ENCODE measurements at places on chromosomes 5 and 9.

DNA sequence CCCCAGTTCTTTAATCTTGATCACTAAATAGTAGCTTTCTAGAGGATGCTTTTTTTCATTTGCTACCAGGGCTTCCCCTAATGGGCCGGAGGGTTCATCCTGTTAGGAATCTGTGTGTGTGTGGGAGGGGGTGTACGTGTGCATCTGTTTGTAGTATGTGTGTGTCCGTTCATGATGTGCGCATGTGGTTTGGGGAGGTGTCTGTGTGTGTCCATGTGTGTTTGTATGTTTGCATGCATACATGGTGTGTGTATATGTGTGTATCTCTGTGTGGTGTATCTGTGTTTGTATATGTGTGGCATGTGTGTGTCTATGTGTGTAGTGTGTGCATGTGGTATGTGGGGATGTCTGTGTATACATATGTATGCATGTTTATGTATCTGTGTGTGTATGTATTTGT, 106.2 kb downstream of the SYK start:
- no peak for DNase-seq

DNA sequence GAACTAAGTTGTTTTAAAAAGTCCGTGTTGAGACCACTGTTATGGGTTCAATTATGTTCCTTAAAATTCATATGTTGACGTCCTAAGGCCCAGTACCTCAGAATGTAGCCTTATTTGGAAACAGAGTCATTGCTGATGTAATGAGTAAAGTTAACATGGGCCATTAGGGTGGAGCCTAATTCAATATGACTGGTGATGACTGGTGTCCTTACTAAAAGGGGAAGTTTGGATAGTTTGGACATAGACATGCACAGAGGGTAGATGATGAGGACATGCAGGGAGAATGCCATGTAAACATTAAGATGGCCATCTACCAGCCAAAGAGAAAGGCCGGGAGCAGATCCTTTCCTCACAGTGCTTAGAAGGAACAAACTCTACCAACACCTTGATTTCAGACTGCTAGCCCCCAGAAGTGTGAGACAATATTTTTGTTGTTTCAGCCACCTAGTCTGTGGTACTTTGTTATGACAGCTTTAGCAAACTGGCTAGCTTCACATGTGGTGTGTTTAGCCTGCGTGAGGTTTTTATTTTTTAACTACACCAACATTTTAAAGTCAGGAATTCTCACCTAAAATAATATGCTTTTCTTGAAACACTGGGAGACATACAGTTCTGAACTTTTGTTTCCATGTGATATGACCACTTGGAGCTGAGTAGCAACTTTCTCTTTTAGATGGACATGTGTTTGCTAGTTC, 135.3 kb downstream of the YIPF5 start:
- DNase-seq: no peak

GRCh38 chr5:169711551-169712225, 74.6 kb downstream of the DOCK2 start:
- no peak for DNase-seq

- DNase-seq: no peak
Observed at GRCh38 chr5:62331921-62332320, 25.9 kb downstream of the KIF2A start.

GRCh38 chr9:37944671-37945481, 40.9 kb upstream of the SLC25A51 start:
- DNase-seq: no peak

DNA sequence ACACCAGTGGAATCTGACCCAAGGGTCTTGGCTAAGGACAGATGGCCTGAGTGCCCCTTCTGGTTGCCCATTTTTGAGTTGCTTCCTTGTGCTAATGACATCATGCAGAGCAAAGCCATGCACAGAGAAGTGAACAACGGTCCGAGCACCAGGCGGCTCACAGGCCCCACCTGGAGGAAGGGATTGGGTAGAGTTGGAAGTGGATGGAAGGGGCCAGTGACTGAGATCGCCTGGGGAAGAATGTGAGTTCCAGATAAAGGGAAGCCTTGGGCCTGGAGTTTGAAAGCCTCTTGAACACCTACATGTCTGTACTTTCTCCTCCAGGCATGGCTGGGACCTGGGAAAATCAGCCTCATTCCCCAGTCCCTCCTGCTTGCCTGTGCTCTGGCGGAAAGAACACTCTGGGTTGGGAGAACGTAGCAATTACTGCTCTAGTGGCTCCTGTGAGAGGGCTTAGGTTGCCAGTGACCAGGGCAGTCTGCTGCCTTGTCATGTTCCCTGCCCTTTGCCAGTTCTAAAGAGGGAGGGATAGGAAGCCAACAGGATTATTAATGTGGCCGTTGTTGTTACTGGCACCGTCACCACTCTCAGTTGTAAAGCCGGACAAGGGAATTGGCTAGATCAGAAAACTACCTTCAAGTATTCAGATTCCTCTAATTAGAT, 62.5 kb upstream of the PTPN3 start:
- no peak for DNase-seq

DNA sequence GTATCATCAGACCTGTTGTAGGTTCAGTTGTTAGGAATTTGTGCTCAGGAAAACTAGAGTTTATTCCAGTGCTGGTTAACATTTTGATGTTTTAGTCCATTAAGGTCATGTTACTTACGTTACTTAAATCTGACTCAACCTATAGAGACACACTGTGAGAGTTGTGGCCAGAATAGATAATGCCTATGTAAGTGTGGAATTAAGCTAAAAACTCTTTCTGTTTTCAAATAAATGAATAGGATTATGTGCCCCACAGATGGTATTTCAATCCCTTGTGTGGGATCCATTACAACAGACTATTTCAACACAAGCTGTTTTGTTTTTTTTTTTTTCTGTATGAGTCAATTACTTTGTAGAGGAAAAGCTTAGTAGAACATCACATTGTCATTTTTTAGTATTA, 68.1 kb downstream of the MEGF10 start:
- no peak for DNase-seq

DNA sequence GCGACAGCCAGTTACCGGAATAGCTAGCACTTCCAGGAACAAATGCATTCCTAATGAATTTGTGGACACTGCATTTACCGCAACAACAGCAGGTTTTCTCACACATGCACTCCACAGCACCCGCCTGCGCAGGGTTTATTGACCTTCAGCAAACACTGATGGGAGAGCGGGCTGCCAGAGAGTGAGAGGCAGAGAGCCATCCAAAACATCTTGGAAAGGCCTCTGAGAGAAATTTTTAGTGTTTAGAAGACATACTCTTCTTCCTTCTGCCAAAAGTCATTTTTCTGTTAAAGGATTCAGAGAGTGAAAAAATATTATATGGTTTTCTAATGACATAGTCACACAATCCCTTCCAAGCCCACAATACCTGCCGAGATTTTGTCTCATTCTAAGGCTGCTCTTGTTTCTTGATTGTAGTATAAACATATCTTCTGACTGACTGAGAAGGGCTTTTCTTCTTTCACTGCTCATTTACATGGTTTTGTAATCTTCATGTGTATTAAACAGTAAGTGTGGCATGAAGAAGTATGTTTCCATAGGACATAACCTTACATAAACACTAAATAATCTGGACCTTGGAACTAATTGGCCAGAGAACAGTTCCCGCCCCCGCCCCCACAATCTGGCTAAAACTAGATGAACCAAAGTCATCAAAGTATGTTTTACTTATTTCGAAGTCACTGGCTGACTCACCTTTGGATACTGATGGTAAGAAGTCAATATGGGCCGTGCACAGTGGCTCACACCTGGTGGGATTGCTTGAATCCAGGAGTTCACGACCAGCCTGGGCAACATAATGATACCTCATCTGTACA, 432.5 kb upstream of the MEF2C start:
- DNase-seq: no peak

DNA sequence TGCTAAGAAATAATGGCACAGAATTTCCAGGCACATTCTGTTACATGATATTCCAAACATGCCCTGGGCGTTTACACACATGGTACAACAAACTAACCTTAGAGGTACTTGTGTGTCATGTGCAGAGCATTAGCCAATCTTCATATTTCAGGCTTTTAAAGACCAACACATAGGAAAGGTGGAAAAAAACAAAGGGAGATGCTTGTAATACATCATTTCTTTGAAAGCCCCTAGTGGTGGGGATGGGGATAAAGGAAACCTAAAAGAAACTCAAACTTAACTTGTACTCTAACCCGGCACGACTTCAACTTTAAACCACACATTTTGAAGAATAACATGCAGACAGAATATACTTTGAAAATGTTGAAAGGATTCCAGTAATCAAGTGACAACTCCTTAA, 133.6 kb downstream of the PTPRD start:
- DNase-seq: no peak

- no peak for DNase-seq
Observed at GRCh38 chr9:133371261-133371711, 4.6 kb downstream of the SURF4 start.

- DNase-seq: no peak
Observed at GRCh38 chr5:113201715-113202114, 225.1 kb downstream of the DCP2 start.

DNA sequence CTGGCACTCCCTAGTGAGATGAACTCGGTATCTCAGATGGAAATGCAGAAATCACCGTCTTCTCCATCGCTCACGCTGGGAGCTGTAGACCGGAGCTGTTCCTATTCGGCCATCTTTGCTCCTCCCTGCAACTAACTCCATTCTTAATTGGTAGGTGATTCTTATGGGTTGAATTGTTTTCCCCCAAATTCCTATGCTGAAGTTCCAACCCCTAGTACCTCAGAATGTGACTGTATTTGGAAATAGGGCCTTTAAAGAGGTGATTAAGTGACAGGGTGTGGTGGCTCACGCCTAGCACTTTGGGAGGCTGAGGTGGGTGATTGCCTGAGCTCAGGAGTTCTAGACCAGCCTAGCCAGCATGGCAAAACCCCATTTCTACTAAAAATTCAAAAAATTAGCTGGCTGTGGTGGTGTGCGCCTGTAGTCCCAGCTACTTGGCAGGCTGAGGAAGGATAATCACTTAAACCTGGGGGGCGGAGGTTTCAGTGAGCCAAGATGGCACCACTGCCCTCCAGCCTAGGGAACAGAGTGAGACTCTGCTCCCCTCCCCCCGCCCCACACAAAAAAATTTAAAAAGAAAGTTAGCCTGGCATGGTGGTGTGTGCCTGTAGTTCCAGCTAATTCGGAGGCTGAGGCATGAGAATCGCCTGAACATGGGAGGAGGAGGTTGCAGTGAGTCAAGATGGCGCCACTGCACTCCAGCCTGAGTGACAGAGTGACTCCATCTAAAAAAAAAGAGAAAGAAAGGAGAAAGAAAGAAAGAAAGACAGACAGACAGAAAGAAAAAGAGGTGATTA, 25.2 kb upstream of the FOCAD start:
- no peak for DNase-seq

Data from right atrium auricular region (tissue), 2 donors.